ENCODE measurements at places on chromosomes 3 and 15. TPM values are rescaled to one million over a fixed set of nuclear protein-coding genes. Genes with fewer than 3 reads are reported as not detected.

Gene ANKRD34C
- not detected for total RNA-seq

Gene CADM2
- total RNA-seq, result not detected

Gene HIGD2B
- not detected for total RNA-seq

Gene GOLGA8B
- 6.4 TPM for total RNA-seq

Gene FANCD2OS
- not detected for total RNA-seq

Gene SOX14
- not detected for total RNA-seq

Gene ERICH6
- not detected for total RNA-seq

Gene C2CD4B
- total RNA-seq, result not detected

Gene DPPA2
- not detected for total RNA-seq

DNA sequence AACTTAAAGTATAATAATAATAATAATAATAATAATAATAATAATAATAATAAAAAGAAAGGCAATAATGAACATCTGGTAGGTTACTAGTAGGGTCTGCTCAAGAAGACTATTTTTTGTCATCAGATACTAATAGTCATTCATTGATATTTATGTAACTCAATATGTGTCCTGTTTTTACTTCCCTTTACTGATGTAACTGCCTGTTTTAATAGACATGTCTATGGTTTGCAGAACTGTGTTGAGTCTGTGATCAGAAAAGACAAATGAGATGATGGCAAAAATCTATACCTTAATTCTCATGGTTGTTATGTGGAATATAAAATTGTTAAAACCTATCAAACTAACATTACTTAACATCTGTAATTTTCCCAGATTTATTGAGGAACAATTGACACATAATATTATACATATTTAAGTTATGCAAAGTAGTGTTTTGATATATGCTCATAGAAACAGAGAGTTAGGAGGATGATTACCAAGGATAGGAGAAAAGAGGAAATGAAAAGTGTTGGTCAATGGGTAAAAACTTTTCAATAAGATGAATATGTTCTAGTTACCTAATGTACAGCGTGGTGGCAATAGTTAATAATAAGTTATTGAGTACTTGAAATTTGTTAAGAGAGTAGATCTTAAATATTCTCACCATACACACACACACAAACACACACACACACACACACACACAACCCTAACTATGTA lies 699.4 kb downstream of the ZPLD1 start:
- DNase-seq, result no peak

DNA sequence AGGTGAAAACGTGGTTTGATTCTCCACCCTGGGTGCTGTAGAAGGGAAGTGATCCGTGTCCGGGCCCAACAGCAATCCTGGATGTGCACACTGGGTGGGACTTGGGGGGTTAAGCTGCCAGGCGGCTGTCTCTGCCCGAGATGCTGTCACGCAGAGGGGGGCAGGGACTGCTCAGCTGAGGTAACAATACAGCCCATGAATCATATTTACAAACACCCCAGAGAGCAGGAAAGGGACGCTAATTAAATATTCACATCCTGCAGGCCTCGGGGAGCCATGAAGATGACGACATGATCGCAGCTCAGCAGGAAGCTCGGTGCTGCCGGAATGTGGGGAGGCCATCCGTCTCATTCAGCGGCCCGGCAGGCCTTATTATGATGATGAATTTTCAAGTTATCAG lies 17.9 kb upstream of the CRABP1 start:
- DNase-seq, result peak; percentile 44

- peak; percentile 51 for DNase-seq
Observed at GRCh38 chr3:100260081-100260684, 609 bp upstream of the TBC1D23 start.

- DNase-seq, result peak; percentile 74
Observed at GRCh38 chr3:63949005-63949404, 36.8 kb upstream of the SCAANT1 start.

GRCh38 chr3:120828796-120829195 lies 79.2 kb upstream of the STXBP5L start:
- no peak for DNase-seq

DNA sequence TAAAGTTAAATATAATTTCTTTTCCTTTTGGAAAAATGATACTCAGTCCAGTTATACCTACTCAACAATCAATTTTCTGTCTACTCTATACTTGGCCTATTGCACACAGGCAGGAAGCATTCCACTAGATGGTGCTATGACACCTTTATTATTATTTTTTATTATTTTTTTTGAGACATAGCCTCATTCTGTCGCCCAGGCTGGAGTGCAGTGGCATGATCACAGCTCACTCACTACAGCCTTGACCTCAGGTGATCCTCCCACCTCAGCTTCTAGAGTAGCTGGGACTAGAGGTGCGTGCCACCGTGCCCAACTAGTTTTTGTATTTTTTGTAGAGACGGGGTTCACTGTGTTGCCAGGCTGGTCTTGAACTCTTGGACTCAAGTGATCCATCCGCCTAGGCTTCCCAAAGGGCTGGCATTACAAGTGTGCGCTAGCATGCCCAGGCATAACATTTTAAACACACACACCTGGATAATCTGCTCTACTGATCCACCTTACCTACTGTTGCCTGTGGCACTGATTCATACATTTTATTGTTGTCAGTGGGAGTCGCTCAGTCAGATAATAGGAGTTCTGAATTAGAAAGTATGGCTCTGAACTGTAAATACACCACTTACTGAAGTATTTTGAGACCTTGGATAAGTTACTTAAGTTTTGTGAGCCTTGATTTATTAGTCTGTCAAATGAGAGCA lies 56.2 kb downstream of the EIF3J start:
- no peak for DNase-seq

GRCh38 chr3:134387293-134387692 lies 13.0 kb upstream of the AMOTL2 start:
- DNase-seq, result no peak

GRCh38 chr15:100093211-100094126 lies 248.3 kb downstream of the ADAMTS17 start:
- peak; percentile 88 for DNase-seq

DNA sequence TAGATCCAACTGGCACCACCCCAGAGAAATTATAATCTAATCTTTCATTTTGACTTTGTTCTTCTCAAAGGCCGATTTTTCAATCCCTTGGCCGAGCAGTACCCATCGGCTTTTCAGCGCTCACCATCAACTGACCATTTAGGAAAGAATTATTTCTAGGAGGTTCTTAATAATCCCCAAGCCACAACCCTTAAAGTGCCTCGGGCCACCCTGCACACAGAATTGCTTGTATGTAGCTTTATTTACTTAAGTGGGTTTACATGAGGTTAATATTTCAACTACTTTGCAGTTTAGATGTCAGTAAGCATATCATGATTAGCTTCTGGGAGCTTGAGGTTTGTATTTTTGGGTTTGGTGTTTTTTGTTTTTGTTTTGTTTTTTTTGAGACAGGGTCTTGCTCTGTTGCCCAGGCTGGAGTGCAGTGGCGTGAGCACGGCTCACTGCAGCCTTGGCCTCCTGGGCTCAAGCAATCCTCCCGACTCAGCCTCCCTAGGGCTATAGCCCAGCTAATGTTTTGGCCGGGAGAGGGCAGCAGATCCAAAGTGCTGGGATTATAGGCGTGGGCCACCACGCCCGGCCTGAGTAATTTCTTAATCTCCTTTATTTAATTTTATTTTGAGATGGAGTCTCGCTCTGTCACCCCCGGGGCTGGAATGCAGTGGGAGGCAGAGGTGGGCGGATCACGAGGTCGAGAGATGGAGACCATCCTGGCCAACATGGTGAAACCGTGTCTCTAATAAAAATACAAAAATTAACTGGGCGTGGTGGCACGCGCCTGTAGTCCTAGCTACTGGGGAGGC lies 801 bp upstream of the CDAN1 start:
- peak; percentile 4 for DNase-seq

DNA sequence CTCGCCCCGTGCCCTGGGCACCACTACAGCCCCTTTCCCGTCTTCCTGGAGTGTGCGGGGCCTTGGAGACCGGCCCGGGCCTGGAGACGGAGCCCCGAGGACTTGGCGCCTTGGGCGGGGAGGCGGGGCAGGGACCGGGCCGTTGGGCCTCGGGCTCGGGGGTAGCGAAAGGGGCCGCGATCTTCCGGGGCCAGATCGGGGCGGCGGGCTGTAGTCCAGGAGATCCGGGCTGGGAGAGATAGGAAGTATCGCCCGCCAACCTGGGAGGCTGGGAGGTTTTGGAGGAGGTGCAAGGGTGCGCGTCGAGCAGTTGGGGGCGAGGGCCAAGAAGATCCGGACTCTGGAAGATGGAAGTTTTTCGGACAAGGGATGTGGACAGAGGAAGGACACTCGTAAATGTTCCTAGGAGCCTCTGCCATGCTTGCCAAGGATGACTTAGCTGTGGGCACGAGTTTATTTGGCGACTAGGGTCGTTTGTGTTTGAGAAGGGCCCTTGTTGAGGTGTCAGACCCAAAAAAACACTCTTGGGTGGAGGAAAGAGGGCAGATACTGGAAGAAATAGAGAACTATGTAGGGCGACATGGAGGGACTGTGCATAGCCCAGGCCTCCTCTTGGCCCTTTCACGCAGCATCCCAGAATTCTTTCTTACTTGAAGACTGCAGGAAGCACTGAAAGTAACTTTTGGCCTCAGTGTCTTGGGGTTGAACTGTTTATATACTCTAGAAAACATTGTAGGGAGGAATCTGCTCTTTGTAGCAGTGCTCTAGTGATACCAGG lies 712 bp downstream of the RTF1 start:
- DNase-seq, result peak; percentile 20

DNA sequence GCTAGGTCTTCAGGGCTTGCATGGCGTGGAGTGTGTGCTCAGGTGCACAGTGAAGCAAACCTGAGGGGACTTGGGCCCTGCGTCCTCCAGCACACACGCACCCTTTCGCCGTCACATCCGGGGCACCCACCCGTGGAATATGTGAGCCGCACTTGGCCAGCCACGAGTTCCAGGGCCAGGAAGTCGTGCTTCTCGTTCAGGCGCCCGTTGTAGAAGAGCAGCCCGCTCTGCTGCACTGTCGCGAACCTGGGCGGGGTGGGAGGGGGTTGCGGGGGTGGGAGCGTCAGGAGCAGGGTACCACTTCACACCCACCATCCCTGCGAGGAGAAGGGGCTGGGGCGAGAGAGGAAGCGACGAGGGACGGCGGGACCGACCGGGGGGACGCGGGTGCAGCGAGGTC lies 7.1 kb downstream of the CELSR3 start:
- no peak for DNase-seq

DNA sequence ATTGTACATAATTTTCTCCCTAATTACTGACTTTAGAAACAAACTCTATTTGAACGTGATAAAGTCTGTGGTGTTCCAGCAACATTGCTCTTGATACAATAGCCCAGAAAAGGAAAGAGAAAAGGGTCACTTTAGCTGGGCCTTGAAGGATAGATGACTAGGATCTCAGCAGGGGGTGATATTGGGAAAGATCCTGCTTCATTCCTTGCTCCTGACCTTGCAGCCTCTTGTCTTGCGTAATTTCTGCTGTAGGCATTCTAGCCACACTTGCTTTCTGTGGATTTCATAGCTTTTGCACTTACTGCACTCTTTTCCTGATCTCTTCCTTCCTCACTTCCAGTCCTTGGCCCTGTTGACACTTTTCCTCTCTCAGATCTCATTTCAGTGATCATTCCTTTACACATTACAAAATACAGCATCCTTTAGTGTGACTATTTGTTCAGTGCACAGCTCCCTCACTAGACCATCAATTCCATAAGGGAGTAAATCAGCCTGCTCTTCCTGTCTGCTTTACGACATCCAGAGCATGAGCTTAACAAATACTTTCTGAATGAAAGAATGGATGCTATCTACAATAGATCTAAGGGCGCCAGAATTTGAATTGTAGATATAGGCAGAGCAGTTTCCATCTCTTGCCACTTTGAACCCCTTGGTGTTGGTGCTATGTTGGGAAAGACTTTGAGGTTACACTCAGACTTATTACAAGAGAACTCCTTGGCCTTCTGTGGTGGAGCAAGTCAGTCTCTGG lies 559.6 kb upstream of the MDFIC2 start:
- DNase-seq, result peak; percentile 93

DNA sequence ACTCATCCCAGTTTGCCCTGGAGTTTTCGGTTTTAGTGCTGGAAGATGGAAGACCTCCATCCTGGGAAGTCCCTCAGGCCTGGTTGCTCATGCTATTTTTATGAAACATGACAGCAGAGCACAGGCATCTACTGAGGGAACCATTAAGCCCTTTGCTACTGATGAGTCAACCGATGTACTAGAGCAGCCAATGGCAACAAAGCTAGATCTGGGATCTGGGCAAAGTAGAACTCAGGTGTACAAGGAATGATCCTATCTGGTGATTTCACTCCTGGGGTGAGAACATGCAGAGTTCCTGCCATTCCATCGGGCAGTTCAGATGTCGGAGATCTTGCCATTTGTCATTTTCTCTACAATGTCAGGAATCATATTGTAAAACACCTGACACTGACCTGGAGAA lies 166.2 kb upstream of the NSMCE3 start:
- DNase-seq, result no peak

All from IMR-90 (cell line).